ENCODE measurements at places on chromosomes 5 and 9.
A peak's percentile ranks its signal among the peaks of the same experiment; 100 is the strongest.

DNA sequence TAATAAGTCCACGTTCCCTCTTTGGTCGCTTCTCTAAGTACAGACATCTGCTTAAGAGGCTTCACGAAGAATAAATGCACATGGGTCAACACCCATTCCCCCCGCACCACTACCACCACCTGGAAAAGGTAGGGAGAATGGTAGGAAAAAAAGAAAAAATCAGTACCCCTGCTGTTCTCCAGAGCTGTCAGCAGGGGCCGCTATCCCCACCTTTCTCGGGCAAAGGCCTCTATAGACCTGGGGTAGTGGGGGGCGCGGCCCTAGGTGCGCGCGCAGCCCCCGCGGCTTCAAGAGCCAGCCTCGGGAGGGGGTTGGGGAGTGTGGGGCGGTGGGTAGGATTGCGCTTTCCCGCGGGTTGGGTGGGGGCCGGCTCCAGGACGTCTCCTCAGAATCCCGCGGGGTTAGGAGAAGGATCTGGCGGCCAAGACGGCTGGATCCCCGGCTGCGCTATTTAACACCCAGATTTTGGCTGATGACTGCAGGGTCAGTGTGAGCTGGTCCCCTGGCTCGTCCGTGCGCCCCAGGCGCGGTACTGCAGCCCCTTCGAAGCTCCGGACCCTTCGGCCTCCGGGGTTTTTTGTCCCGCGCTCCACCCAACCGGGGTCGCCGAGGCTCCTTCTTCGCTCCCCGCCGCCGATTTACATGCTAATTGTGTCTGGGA lies 1.6 kb upstream of the SEMA6A start:
- DNase-seq = peak; percentile 59

DNA sequence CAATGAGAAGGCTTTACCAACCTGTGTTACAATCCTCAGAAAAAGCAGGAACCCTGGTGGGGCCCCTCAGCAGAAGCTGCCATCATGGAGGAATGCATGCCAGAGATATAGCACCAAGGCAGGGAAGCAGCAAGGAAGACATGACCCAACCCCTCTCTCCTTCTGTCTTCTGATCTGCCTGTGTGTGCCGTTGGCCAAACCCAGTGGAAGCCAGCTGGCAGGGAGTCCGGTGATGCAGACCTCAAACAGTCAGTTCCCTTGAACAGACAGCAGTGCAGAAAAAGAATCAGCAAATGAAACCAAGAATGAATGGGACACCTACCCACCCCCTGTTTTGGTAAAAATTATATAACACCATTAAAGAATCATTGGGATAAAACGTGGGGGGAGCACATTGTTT lies 234.2 kb downstream of the ZNF608 start:
- DNase-seq = no peak

- no peak for DNase-seq
Measured at GRCh38 chr5:142385194-142385593, 60.4 kb upstream of the SPRY4 start.

GRCh38 chr9:16870596-16871335 lies at the start of gene BNC2:
Gene BNC2 (minus strand): TSS chr9:16870670. CDS start chr9:16870648, 22 bp downstream.
- DNase-seq = no peak

- DNase-seq = no peak
Measured at GRCh38 chr9:18126831-18127498, 347.0 kb upstream of the ADAMTSL1 start.

All from activated CD4-positive, alpha-beta T cell treated with anti-CD3 and anti-CD28 coated beads, Interleukin-10, Interleukin-2, amounts not matched to agents 100 ng/mL and 50 ng/mL, durations not matched to agents 16 hours and 8 hours (primary cell).